ENCODE measurements at places on chromosomes 7 and 10.
A peak's percentile ranks its signal among the peaks of the same experiment; 100 is the strongest.

GRCh38 chr7:2613098-2613930, 18.5 kb upstream of the TTYH3 start:
- no peak for DNase-seq

- DNase-seq, result peak; percentile 89
These were observed 100.3 kb upstream of the SVIL start for GRCh38 chr10:29734962-29735627.

DNA sequence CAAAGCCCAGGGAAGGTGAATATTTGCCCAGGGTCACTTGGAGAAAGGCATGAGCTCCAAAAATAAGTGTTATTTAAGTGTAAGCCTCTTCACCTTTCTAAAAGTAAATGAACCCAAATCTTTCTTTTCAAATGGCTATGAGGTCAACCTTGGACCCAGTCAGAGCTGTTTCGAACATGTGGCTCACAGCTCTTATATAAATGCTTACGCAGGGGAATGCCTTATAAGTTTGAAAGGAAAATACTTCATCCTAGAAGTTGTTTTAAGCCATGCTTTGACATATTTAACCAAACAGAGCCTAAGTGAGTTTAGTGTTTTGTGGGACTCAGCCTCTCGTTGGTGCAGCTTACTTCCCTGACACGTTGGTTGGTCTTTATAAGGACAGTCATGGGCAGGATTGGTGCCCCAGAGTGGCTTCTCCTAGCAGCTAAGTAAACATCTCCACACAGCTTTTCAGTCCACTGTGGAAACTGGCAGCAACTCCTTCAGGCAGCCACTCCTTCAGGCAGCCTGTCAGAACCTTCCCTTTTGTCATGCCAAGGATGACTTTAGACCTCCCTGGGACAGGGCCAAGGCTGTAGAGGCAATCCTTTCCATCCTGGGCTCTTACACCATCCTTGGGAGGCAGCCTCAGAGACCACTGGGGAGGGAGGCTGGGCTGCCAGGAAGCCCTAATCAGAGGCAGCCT, 43.6 kb downstream of the MINDY4 start:
- no peak for DNase-seq

DNA sequence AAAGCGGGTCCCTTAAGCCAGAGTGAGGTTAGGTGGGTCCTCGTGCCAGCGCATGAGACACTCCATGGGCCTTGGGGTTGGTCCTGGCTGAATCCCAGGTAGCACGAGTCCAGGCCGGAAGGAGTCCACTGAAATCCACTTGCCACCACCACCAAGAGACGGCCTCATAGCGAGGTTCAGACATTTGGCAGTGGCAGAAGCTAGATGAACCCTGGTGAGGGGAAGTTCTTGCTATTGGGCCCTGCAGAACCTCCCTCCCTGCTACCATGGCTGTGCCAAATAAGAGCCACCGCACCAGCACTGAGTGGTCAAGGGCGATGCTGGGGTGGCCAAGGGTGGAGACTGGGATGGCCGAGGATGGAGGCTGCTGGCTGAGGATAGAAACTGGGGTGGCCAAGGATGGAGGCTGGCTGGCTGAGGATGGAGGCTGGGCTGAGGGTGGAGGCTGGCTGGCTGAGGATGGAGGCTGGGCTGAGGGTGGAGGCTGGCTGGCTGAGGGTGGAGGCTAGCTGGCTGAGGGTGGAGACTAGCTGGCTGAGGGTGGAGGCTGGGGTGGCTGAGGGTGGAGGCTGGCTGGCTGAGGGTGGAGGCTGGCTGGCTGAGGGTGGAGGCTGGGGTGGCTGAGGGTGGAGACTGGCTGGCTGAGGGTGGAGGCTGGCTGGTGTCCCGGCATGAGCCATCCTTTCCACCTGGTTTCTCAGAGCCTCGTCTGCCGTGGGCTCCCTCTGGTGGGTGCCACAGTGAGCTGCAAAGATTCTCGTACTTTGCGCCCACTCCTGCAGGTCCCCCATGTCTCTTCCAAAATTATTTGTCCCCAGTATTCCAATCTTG, 88.2 kb downstream of the ELFN1 start:
- peak; percentile 19 for DNase-seq

DNA sequence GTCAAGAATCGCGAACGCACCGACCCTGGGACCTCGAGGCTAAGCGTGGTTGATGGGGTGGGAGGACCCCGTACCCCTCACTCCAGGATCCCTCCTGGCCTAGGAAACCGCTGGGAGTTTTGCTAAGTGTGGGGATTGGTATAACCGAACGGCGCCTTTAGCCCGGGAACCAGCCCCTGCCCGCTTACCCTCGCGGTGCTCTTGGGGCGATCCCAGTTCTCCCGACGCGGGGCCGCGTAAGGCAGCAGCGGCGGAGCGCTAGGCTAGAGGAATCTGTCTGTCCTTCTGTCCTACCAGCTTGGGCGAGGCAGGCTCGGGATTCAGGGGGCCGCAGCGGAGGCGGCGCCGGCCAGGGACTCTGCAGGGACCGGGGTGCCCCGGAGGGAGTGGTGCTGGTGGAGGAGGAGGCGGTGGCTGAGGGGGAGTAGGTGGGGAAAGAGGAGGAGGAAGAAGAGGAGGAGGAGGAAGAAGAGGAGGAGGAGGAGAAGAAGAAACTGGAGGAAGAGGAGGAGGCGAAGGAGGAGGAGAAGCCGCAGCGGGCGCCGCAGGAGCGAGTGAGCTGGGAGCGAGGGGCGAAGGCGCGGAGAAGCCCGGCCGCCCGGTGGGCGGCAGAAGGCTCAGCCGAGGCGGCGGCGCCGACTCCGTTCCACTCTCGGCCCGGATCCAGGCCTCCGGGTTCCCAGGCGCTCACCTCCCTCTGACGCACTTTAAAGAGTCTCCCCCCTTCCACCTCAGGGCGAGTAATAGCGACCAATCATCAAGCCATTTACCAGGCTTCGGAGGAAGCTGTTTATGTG, 439 bp upstream of the EMX2 start:
- no peak for DNase-seq

All from suppressor macrophage treated with lipopolysaccharide for 4 hours (primary cell).